Muscle of arm (tissue), 14 donors: ENCODE measurements at places on chromosomes 7 and 10.

DNA sequence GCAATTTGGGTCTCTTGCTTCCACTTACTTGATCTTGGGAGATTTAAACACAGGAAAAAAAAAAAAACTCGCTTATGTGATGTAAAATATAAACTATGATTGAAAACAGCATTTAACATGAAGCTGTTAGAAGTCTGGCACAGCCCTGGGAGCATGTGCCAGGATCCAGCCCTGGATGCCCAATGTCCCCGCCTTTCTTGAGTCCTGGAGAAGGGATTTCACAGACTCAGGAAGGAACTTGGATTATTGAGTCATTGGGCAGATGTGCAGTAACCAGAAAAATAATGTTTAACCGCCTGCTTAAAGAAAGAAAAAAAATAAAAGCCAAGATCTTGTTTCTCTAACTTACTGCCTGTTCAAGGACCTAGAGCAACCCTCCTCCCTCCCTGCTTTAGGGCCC lies 3.7 kb upstream of the JCAD start:
- peak; percentile 62 for DNase-seq

DNA sequence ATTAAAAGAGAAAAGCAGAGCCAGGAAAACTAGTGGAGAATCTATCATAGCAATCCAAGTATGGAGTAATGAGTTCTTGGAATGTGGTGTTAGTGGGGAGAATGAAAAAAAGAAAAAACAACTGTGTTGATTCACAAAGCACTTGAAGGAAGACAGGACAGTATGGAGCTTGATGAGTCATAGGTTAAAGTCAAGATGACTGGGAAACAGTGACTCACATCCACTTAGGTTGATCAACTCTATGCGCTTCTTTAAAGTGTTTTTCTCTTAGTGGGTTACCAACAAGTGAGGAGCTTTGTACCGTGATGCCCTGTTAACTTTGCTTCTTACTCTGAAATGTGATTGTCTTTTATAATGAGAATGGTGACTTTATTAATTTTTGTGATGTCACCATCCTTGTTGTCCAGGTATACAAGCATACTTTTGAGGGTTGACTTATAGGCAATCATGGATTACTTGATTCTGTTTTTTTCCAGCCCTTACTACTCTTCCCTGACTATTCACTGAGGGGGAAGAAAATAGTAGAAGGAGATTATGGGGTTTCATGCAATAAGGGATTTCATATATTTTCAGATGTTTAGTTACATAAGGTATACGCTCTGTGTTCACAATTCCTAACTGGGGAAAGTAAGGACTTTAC lies 32.1 kb upstream of the MDFIC start:
- no peak for DNase-seq

DNA sequence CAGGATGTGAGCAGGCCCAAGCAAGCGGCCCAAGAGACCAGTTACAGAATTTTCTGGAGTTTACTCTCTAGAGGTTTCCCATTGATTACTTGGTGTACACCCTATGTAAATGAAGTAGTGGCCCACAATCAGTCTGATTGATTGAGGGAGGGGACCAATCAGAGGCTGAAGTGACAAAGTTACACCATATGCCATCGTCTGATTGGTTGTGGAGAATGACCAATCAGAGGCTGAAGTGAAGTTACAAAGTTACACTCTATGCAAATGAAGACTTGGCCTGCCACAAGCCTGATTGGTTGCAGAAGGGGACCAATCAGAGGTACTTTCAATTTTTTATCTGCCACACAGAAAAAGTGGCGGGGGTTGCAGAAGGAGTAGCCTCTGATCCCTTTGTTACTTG lies 83.7 kb downstream of the KIF20B start:
- DNase-seq = no peak

DNA sequence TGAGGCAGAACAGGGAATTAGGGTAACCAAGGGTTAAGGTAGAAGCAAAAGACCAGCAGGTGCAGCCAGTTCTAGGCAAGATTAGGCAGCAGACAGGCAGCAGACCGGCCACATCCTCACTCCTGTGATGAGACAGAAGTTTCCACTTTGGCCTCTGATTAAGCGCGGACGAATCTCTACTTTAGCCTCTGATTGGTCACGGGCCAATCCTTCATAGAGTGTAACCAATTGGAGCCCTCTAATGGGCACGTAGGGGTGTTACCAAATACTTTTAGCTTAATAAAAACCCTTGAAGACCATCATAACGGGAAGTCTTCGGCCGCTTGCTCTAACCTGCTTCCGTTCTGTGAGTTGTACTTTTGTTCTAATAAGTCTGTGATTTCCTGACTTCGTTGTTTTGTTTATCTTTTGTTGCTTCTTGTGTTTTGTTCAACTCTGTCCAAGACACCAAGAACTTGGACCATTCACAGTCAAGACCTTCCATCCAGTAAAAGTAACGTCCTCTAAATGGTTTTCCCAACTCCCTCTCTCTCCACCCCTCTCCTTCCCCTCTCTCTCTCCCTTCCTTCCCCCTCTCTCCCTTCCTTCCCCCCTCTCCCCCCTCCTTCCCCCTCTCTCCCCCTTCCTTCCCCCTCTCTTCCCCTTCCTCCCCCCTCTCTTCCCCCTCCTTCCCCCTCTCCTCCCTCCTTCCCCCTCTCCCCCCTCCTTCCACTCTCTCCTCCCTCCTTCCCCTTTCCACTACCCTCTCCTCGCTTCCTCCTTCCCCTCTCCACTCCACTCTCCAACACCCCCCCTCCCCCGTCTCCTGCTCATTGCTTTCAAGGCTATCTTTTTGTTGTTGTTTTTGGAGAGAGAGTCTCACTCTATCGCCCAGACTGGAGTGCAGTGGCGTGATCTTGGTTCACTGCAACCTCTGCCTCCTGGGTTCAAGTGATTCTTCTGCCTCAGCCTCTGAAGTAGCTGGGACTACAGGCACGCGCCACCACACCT lies 13.2 kb upstream of the MALSU1 start:
- no peak for DNase-seq

- DNase-seq = no peak
Measured at GRCh38 chr7:145633513-145633912, 483.1 kb upstream of the CNTNAP2 start.

GRCh38 chr10:124600051-124600880 lies 138.6 kb downstream of the LHPP start:
- DNase-seq = no peak

GRCh38 chr7:145123502-145123901 lies 287.6 kb upstream of the TPK1 start:
- DNase-seq = no peak

DNA sequence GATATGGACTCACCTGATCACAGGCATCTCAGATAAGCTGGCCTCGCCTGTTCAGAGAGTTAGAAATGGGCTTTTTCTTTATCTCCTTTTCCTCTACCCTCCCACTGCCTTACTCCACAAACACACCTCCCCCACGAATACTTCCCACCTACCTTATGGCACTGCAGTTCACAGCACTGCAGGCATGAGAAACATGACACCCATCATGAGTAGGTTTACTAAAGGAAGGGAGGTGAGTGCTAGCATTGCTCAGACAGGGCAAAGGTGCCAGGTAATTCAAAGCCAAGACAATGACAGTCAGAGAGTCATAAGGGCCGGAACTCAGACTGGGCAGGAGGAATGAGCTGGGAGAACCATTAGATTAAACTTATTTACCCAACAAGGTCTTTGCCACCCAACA lies 220.6 kb downstream of the FAM107B start:
- DNase-seq = no peak

DNA sequence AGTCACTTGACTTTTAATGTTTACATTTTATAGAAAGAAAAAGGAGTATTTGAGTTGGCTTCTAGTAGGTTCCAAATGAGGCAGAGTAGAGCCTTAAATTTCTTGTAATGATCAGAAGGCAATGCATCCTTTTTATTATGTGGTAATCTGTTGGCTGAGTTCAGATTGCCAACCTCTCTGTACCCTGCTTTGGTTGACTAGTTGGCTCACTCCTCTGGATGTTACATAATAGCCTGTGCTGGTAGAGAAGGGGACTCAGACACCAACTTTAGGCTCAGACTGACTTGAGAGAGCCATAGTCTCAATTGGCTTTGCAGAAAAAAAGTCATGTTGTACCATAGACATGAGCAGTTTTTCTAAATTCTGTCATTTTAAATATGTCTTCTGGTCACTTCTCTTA lies 46.8 kb upstream of the GLCCI1 start:
- DNase-seq = no peak
